ENCODE measurements at places on chromosomes 13 and 19. TPM values are rescaled to one million over a fixed set of nuclear protein-coding genes. Genes with fewer than 3 reads are reported as not detected.

FUT3 gene
- 17.3 TPM for total RNA-seq

CACNA1A gene
- total RNA-seq, result 0.26 TPM

TTC9B gene
- total RNA-seq, result not detected

FCER2 gene
- 0.58 TPM for total RNA-seq

PEG3 gene
- total RNA-seq, result 5.7 TPM

ZNF677 gene
- 16.2 TPM for total RNA-seq

IFNL1 gene
- not detected for total RNA-seq

CFD gene
- total RNA-seq, result 153 TPM

TSSK6 gene
- total RNA-seq, result 1.8 TPM

NCCRP1 gene
- 0.46 TPM for total RNA-seq

LGI4 gene
- 6.7 TPM for total RNA-seq

GRCh38 chr13:64877176-64877575 lies 2353.0 kb downstream of the PCDH9 start:
- DNase-seq, result no peak

DNA sequence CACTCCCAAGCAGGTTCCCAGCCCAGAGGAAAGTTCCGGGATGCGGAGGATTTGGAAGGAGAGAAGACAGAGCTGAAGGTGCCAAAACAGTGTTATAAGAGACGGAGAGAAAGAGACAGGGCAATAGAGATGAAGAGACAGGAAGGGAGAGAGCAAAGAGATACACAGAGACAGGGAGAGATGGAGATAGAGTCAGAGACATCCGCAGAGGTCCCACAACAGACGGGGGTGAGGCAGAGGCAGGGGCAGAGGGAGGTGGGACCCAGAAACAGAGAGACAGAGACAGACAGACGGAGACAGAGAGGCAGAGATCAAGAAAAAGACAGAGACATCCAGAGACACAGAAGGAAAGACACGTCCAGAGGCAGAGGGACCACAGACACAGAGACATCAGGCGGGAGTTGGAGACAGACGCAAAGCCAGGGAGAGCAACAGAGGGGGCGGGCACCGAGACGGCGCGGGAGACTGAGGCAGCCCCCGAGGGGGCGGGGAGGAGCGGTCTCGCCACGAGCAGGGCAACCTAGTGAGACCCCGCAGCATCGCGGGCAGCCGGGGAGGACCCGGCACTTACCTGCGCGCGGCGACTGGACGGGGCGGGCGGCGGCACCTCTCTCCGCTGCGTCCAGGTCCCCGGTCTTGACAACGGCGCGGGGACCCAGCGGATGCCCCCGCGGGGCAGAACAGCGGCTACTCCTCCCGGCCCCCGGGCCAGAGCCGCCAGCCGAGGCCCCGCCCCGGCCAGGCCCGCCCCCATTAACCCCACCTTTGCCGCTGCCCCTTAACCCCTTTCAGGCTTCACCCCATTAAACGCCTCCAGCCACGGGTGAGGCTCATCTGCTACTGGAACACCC lies at the start of gene GPR4:
Gene GPR4, minus strand, starts transcription at position 689 of the 851 bp plus-strand sequence. CDS start 10,346 bp downstream, outside the sequence.
- DNase-seq, result no peak

DNA sequence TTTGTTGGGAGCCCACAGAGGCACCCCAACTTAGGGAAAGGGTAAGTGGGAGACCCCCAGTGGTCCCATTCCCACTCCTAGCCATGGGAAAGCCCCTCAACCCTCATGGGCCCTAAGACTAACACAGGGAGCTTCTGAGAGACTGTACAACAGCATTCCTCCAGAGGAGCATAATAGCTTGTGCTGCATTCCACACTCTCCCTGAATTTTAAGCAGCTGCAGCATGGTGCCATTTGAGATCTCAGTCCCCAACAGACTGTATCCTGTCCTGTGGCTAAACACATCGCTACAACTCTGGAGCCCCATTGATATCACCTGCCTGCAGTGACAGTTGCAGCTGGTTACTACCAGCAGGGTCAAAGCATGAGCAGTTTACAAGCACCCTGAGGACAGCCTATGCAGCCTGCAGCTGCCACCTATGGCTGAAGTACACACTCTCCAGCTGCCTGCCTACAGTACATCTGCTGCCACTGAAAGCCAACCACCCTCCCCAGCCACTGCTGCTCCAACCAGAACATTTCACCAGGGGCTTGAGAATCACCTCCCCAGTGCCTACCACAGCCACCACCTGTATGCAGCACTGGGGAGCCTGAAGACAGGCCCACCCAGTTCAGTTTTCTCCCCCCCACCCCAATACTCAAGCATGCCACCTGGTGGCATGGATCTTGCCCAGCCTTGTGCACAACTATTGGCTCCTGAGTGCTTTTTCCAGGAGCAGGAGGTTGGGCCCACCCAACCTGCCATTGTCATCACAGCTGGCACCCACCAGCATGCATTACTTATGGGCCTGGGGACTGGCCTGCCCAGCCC lies 557.3 kb downstream of the GPC5 start:
- no peak for DNase-seq

DNA sequence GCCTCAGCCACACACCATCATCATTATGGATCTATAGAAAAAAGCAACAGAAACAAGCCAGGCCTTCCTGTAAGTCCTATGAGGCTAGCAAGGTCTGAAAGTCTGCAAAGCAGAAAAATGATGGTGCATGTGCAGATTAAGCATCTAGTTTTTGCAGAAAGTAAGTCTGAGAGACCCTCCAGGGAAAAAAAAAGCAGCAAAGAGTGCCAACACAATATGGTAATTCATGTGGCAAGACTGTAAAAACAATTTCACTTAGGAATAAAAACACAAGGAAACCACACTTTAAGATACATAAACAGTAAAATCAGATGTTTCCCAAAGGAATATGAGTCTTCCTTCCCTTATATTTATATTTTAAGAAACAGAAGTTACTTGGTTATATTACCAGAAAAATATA lies 112.3 kb upstream of the FBXL3 start:
- DNase-seq, result no peak

DNA sequence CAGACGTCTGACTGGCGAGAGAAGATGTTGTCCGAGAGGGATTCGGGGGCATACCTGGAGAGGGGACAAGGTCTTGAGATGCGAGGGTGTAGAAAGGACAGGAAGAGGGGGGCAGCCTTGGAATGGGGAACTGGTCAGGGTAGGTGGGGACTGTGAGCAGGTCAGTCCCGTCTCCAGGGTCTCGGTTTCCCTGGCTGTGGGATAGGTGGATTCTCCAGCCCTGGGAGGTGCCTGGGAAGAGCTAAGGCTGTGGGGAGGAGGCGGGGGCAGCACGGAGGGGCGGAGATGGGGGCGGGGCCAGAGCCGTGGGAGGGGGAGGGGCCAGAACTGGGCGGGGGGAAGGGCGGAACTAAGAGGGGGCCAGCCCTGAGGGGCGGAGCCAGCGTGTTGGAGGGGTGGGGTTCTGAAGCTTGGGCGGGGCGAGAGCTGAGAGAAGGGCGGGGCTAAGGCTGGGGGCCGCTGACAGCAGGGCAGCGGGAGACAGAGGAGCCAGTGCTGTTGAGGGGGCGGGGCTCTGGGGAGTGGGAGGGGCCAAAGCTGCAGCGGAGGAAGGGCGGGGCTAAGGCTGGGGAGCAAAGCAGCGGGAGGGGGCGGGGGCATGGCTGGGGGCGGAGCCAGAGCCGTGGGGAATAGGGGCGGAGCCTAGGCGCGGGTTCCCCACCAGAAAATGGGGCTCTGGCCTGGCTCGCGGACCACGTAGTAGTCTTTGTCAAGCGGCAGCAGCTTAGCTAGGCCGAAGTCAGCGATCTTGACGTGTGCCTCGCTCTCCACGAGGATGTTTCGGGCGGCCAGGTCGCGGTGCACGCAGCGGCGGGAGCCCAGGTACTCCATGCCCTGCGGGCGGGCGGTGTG lies 9.5 kb upstream of the INSL3 start:
- DNase-seq, result peak; percentile 69

- peak; percentile 83 for DNase-seq
Observed at GRCh38 chr13:46126552-46127357, 21.9 kb upstream of the CPB2 start.

DNA sequence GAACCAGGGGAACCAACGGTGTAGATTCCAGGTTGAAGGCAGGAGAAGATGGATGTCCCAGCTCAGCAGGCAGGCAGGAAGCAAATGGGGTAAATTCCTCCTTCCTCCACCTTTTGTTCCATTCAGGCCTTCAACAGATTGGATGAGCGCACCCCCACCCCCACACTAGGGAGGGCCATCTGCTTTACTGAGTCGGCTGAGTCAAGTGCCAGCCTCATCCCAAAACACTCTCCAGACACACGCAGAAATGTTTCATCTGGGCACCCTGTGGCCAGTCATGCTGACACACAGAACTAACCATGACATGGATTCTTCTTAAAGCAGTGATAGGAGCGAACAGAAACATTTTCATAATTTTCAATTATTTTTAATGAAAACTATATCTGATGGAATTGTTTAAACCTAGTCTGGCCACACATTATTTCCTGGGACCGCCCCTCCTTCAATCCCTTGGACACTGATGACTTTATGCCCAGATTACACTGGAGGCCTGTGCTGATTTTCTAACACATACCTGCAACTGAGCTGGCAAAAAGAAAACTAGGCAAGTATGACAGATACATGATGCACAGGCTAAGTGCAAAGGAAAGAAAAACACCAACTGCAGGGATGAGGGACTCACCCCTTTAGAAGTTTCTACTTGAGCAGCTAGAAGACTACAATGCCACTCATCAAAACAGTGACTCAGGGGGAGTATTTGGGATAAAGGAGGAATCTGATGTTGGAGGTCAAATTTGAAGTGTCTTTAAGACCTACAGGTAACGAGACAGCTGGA lies 154.2 kb downstream of the TNFRSF19 start:
- DNase-seq, result no peak

DNA sequence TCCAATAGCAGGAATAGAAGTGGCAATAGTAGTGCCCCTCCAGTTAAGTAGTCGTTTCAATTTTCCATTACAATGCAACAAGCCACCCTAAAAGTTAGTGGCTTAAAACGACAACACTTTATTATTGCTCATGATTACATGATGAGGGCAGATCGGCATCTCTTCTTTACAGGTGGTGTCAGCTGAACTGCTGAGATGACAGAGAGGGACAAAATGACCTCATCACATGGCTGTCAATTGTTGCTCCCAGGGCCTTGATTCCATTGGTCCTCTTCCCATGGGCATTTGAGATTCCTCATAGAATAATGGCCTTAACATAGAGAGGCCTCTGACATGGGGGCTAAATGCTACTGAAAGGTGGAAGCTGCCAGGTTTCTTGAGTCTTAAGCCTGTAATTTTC lies 679.8 kb upstream of the KLHL1 start:
- no peak for DNase-seq

- no peak for DNase-seq
Observed at GRCh38 chr13:80235967-80236302, 105.0 kb downstream of the SPRY2 start.

GRCh38 chr19:42201489-42202289 lies 15.8 kb downstream of the DEDD2 start:
- DNase-seq, result peak; percentile 84

GRCh38 chr19:38250428-38250820 lies 5.8 kb downstream of the PPP1R14A start:
- no peak for DNase-seq

Data from upper lobe of right lung (tissue), 1 donor.